ENCODE measurements at places on chromosomes 12 and 14.

DNA sequence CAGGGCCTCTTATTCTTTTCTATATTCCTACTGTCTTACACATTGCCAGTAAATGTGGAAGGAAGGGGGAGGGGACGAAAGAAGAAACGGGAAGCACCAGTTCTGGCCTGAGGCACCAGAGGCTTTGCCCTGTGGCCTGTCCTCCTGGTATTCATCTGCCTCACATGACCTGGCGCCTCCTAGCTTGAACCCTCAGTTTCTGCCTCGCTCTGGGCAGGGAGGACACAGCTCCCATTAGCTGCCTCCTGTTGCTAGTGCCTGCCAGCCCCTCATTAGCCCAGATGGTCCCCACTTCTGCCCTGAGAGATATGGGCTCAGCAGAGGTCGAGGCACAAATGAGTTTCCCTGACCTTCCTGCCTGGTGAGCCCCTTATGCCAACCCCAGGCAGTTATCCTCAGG, 3.0 kb upstream of the PLEKHG6 start:
- DNase-seq: no peak

GRCh38 chr12:131195796-131196195, 242.1 kb downstream of the ADGRD1 start:
- no peak for DNase-seq

DNA sequence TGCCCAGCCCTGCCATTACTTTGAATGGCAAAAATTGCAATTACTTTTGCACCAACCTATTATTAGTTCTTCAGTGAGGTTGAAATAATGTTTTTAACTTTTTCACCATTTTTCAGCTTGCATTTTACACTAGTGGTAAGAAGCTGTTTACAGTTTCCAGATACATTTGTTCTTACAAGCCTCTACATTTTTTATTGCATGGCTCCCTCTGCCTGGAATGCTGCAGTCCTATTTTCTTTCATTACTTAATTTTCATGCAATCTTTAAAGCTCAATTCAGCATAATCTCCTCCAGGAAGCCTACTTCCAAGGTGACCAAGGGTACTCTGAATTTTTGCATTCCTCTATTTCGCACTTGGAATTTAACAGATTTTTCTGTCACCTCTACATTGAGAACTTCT, 33.4 kb downstream of the CCER1 start:
- DNase-seq: no peak

GRCh38 chr14:31476131-31476866, 11.5 kb downstream of the GPR33 start:
- DNase-seq: no peak

Measured in skeletal muscle cell (primary cell).